ENCODE measurements at places on chromosomes 12 and 14. TPM values are rescaled to one million over a fixed set of nuclear protein-coding genes. Genes with fewer than 3 reads are reported as not detected.

DNA sequence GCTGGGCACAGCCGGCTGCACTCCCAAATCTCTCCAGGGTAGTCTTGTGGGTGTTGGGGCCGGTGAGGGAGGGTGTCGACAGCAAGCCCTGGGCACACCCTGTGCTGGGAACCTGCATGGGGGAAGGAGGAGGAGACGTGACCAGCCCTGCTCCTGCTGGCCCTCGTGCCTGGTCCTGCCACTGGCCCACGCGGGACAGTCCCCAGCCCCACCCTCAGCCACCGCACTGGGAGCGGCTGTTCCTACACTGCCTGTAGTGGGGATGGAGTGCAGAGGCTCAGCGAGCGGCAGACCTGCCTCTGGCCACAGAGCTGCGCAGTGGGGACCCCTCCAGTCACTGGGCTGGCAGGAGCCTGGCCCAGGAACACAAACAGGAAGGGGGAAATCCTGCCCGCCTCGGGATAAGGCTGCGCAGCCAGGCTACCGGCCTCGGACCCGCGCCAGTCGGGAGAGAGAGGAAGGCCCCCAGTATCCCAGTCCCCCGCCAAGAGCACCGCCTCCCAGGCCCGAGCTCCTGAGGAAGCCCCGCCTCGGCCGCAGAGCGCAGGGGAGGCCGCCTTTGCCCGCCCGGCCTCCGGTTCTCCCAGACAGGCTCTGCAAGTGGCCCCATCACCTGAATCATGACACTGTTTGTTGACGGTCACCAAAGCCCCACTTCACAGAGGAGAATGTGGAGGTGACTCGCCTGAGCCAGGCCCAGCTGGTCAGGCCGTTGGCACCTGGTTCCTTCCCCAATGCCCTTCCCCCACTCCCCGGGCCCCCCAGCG is 10.6 kb downstream of the AHNAK2 start:
- no peak for DNase-seq

Gene CBLN3
- 1.9 TPM for total RNA-seq

Gene DGKA
- total RNA-seq = 71.4 TPM

- DNase-seq = no peak
These were observed 15.4 kb upstream of the PAPLN start for GRCh38 chr14:73221945-73222344.

Gene KRT74
- not detected for total RNA-seq

- DNase-seq = no peak
These were observed 1.3 kb downstream of the SSH1 start for GRCh38 chr12:108856170-108856427.

GRCh38 chr14:90611936-90612335 is 204.3 kb downstream of the TTC7B start:
- peak; percentile 56 for DNase-seq

DNA sequence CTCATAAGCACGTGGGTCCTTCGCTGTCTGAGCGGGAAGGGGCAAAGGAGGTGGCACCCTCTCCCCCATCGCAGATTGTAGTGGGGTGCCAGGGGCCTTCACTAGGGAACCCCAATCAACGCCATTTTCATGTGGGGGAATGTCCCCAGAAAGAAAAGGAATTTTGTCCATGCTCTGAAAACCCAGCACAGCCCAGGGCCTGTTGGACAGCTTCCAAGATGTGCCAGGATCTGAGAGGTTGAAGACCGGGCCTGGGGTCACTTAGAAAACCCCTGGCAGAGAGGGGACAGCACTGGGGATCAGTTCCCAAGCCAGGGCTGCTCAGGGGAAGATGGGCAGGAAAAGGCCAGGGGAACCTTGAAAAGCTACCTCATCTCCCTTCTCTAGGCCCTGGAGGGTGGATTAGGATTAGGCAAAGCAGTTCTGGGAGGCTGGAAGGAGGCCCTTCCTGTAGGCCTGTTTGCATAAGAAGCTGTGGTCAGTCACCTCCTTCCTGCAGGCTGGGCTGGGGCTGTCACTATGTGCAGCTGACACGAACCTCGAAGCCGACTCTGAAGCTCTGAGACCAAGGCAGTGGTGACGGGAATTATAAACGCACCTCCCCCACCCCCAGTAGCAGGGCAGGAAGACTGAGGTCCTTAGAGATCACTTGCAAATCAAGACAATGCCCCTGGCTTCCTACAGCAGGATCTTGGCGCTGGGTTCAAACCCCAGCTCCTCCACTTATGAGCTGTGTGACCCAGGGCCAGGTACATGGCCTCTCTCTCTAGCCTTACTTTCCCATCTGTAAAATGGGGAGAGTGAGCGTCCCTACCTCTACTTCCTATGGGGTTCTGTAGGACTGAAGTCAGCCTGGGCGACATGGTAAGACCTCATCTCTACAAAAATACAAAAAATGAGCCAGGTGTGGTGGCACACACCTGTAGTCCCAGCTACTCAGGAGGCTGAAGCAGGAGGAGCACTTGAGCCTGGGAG is 29.0 kb downstream of the TESC start:
- DNase-seq = no peak

GRCh38 chr14:104299993-104300761 is 161.8 kb downstream of the KIF26A start:
- no peak for DNase-seq

Gene PRIMA1
- not detected for total RNA-seq

- DNase-seq = no peak
These were observed 1166.3 kb downstream of the GALC start for GRCh38 chr14:86826661-86827060.

DNA sequence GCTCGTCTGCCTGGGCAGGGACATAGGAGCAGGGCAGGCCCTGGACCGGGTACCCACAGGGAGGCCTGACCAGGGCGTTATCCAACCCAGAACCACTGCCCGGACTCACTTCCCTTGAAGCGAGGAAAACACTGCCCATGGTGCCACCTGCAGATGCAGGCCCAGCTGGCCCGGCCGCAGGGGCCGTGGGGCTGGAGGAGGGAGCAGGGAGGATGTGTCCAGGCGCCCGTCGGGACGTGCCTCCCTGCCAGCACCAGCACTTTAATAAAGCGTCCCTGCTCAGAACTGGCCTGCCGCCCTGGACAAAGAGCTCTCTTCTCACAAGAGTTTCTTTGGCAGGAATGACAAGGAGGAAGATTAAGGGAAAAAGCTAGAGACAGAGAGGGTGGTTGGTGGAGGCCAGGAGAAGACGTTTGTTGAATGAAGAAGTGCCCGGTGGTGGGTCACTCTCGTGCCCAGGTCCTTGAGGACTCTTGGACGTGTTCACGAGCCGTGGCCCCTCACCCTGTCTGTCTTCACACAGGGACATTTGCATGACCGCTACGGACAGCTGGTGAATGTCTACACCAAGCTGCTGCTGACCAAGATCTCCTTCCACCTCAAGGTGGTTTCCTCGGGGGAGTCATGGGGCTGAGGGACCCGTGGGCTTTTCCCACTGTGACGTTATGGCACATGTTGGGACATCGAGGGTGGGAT is 14.2 kb downstream of the HIP1R start:
- DNase-seq = no peak

- no peak for DNase-seq
These were observed 40.5 kb downstream of the TSPAN11 start for GRCh38 chr12:30967026-30967425.

DNA sequence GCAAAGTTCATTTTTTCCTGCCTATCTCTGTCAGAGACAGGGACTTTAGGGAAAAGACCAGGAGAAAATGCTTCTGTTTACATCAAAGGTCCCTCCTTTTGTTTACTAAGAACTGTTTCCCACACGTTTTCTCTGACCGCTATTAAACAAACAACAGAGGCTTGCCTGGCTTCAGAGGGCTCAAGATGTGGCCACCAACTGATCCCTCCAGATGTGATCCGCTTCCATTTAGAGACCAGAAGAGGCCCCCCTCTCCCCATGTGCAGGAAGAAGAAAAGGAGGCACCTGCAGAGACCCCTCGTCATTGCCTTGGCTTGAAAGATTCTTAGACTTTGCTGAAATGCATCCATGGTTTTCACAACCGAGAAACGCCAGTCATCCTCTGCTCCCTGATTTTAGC is 217.9 kb upstream of the PWP1 start:
- DNase-seq = no peak

Gene OR5AU1
- total RNA-seq = not detected

GRCh38 chr12:125065919-125066570 is 810 bp downstream of the AACS start:
- no peak for DNase-seq

GRCh38 chr12:12086362-12086761 is 15.6 kb downstream of the BCL2L14 start:
- DNase-seq = no peak

DNA sequence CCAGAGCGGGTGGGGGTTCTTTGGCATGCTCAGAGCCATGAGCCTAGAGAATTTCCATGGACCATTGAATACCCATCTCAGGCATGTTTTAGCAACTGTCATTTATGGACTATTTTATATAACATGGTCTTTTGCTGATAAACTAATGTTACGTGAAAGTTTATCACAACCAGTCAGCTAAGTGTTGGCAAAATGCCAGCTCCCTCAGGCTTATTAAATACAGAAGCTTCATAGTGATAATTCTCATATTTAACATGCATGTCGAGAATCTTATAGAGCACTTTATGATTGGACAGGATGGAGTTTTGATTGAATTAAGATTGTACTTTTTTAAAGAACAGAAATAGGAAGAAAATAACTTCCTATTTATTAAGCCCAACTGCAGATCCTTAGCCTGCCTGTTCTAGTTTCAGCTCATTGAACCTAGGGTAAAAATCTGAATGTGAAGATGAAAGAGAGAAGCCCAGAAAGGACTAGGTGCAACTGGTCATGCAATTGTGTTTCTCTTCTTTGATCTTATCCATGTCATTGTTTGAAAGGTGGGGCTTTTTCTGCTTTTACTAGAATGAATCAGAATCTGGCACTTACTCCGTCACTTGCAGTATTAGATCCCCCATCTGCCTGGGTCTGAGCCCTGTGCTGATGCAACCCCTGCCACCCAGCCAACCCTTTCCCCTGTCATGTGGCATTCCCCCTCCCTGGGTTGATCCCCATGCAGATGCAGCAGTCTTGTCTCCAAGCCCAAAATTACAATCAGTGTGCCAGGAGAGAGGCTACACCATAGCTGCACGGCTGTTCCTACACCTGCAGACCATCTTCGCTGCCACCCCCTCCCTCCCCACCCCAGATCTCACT is 134.6 kb upstream of the EVL start:
- no peak for DNase-seq

- DNase-seq = no peak
These were observed 278.8 kb downstream of the ZFP36L1 start for GRCh38 chr14:68513838-68514607.

DNA sequence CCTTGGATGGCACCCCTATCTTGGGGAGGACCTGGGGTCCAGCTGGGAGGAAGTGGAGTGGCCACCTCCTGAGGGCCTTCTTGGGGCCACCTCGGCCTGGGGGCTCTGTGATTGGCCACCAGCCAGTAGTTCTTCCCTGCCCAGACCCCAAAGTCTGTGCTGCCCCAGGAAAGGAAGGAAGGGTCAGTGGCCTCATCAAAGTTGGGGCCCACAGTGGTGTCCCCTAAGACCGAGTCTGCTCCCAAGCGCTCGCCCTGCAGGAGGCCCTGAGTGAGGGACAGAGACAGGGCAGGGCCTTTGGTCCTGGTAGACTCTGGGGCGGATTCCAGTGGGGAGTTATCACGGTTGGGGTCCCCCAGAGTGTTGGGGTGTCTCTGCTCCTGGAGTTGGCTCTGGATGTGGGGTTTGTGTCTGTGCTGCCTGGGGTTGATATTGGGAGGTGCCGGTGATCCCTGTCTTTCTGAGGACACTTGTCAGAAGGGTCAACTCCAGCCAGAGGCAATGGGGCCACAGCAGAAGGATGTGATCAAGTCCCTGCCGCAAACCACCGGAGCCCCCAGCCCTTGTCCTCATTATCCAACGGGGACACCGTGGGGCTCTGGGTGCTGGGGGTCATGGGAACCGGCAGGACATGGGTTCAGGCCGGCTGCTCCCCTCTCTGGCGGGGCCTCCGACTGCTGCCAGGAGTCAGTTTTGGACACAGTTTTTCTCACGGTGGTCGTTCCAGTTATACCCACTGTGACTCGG is 364.3 kb downstream of the TMEM121 start:
- no peak for DNase-seq

DNA sequence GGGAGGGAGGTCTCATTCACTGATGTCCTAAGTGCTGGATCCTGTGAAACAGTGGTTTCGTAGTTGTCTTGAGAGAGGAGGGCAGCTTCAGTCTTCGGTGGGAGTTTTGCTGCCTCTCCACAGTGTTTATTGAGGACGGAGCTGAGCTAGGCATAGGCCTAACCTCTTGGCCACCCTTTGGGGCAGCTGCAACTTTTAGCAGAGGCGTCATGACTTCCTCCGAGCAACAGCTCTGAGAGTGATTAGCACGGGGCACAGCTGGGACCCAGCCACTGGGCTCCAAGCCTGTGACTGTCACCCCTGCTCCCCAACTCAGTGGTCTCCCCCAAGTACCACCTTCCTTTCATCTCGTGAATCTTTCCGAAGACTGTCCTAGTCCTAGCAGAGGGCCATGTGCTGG is 139.9 kb upstream of the NCOR2 start:
- no peak for DNase-seq

- no peak for DNase-seq
These were observed 650 bp downstream of the HEBP1 start for GRCh38 chr12:12999271-12999958.

Gene IAPP
- total RNA-seq = not detected

Gene DDX55
- 23.5 TPM for total RNA-seq

Gene OR4L1
- not detected for total RNA-seq

DNA sequence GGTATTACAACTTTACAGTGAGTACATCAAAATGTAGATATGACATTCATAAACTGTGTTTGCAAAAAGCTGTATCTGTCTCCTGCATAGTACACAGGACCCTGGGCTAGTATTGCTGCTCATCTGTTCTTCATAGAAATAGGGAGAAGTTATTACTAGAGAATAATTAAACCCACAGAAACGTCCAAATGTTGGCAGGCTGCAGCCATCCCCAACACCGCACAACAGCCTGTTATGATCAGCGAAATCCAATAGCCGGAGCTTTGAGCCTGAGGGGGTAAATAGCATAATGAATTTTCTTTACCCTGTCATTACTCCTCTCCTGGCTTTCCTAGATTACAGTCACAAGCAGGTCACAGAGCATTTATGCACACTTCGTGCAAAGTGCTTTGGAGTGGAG is 178.0 kb downstream of the DACT1 start:
- no peak for DNase-seq

- no peak for DNase-seq
These were observed 88.4 kb upstream of the PRKD1 start for GRCh38 chr14:30016002-30016401.

DNA sequence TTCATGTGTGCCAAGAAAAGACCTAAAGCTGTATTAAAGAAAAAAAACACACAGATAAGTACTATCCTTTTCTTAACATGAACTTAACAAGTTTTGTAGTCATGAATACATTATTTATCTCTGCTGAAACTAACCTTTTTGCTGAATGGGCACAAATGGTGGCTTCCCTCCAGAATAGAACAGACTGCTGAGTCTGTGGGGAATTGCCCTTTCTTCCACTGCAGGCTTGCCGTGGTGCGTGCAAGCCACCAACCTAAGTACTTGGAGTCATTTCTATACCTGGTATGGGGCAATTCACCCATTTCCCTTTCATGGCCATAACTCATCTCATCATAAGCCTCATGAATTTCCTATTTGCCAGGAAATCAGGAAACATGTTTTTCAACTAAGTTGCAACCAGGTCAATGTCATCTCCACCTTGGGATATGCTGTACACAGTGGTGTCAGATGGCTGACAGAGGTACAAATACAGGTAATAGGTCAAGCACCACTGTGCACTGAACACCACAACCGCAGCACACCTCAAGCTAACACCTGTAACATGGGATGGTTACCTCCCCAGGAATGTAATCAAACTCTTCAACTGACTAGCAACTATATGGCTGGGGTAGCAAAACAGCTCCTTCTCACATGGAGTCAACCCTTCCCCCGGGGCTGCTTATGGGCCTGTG is 49.9 kb downstream of the CATSPERB start:
- no peak for DNase-seq

Data from LHCN-M2 (cell line).